Activated T-cell treated with anti-CD3 and anti-CD28 coated beads for 4 hours (primary cell): ENCODE measurements at places on chromosomes 12 and 14.

DNA sequence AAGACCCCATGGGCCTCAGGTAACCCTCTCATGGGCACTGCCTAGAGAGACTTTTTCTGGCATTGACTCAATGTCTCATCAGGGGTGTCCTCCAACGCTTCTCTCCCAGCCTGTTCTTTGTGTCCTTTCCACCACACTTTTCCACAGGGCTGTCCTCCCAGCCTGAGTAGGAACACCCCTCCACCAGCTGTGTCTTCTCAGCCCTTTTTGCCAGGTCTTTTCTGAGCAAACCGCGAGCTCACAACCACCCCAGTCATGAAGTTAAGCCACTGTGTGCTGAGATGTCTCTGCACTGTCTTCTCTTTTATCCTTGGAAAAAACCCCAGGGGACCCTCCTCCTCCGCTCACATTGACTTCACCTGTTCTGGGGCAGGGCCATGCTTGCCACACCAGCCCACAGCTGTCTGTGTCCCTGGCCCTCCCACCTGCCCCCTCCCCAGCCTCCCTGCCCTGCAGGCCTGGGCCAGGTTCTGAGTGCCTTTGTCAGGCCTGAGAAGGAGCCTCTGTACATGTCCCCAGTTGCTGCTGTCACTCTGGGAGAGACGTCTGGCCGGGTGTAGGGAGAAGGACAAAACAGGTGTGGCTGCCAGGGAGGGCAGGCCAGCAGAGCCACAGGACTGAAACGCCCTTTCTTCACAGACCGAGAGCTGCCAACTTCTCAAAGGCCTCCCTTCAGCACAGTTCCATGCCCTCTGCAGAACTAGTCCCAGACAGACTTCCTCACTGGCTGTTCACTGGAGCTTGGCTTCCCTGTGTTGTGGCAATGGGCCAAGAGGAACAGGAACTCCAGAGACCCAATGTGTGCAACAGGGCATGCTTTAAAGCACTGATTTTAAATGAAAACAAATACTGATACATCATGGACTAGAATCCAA is 50.5 kb upstream of the PNMA1 start:
- no peak for DNase-seq

GRCh38 chr14:53167602-53168328 is 14.6 kb upstream of the DDHD1 start:
- no peak for DNase-seq

DNA sequence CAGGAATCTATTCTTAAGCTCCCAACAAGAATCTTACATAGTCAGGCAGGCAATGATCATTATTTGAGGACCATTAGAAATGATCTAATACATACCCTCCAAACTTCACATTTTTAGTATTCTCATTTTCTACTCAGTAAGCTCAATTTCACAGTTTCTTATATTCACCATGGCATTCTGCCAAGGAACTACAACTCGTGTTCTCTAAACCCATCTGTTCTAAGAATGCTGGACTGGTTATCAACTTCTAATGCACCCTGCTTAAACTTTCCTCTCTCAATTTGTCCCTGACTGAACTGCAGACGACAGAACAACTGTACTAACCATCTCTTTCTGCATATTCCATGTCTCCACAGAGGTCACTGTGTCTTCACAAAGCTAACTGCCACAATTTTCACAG is 58.6 kb downstream of the GXYLT1 start:
- DNase-seq = no peak

DNA sequence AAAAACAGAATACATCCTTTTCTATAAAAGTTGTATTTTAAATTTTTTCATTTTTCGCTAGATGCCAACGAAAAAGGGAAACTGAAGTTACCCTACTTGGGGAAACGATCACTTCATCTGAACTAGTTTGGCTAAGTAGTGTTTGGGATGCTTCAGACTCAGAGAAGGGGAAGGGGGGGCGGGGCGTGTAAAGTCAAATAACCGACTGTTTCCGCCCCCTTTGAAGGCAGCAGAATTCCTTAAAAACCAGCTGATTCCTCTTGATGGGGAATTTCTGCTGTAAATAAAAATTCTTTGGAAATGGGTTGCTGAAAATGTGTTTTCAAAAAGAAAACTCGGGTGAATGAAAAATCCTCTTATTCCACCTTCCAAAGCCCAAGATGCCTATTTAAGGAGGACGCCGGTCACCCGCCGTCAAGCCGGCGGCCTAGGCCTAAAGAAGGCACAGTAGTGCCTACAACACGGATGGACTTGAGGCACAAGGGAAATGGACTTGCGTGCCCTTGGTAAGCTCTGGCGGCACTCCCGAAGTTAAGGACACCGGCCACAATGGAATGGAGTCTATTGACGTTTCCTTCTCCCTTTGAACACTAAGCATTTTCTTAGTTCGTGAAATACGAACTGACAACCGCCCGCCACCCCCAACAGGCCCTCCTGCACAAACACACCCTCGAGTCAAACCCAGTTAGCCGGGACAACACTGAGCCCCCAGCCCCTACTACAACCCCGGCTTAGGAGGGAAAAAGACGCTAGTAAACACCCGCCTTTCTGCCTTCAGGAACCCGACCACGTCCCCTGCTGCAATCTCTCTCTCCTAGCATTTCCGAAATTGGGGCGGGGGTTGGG is 1.9 kb downstream of the ATXN2 start:
- DNase-seq = peak; percentile 9

DNA sequence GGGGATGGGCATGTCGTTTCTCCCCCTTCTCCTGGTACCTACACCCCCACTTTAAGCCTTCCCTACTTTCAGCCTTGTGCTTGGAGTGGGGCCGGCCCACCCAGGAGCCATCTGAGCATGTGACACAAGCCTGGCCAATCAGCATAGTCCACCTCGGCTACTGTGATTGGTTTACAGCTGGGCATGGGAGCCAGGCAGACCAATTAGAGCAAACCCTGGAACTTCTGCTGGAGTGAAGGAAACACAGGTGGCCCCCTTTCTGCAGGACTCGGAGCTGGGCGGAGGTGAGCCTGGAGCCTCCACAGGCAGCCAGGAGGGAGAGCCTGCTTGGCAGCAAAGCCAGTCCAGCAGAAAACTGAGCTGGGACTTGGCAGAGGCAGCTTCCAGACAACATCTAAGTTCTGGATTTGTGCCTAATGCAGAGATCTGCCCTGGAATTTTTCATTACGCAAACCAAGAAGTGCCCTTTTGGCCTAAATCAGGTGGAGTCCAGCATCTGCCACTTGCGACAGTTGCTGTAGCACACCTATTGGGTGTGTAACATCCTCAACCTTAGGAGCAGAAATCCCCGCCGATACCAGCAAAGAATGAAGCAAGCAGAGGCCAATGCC is 59.5 kb downstream of the SCARB1 start:
- no peak for DNase-seq

GRCh38 chr14:45907782-45908181 is 654.8 kb upstream of the MIS18BP1 start:
- DNase-seq = no peak

GRCh38 chr12:104702565-104703139 is 245.9 kb downstream of the CHST11 start:
- DNase-seq = no peak

GRCh38 chr12:58419905-58420304 is 478.5 kb downstream of the ATP23 start:
- no peak for DNase-seq

DNA sequence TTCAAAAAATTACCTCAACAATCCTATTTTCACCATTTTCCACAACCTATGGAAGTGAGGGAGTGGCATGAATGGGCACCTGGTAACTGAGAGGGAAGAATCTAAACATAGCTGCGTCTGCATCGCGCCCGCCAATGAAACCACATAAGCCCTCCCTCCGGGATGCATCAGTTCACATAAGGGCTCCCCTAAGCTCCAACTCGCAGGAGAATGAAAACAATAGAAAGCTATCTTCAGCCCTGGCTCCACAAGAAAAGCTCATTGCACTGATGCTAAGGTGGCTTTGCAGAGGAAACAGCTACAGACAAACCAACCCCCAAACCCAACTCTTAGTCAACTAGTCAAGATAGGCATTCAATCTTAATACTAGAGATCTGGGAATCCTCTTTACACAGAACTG is 173.3 kb downstream of the FOXN3 start:
- DNase-seq = no peak

GRCh38 chr12:27229367-27229766 is 14.7 kb upstream of the STK38L start:
- DNase-seq = no peak

DNA sequence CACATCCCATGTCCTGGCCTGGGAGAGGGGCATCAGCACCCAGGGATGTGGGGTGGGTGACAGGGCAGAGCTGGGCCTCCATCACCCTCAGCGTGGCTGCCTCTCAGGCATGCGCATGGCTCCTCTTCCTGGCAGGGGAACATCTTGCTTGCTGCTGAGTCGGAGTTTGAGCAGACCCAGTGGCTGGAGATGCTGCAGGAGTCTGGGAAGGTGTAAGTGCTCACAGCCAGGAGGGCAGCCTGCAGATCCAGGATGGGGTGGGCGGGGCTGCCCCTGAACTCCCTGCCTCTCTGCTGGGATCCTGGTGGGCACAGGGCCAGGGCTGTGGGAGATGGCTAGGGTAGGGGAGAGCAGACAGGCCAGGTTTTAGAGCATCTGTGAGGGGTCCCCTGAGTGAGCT is 16.2 kb downstream of the PLEKHD1 start:
- DNase-seq = no peak

- no peak for DNase-seq
Measured at GRCh38 chr12:76240281-76240680, 107.9 kb downstream of the BBS10 start.

DNA sequence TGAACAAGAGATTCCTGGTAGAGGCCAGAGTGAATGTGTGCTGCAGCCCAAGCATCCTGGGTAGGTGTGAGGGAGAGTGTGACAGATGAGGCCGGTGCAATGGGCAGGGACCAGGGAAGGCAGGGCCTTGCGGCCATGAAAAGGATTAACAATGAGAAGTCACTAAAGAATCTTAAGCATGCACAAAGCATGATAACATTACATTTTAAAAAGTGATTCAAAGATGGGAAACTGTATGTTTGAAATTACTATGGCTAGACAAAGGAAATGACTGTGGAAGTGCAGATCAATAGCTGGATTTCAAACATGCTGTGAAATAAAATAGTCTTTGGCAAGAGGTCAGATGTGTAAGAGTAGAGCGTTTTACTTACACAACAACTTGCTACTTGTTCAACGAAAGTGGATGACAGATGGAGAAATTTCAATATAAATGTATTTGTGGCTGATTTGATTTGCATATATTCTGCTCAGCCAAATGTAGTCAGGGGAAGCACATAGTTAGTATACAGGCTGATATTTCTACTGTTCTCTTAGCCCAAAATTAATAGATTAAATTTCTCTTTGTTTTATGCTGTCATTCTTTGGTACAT is 175.5 kb downstream of the CCDC59 start:
- no peak for DNase-seq

- DNase-seq = no peak
Measured at GRCh38 chr14:72638021-72638420, 255.9 kb downstream of the DPF3 start.

GRCh38 chr12:47773062-47773857 is at the start of gene SLC48A1:
Gene SLC48A1 (plus strand): TSS chr12:47773238. CDS start chr12:47773305, 67 bp downstream.
- DNase-seq = peak; percentile 57

- no peak for DNase-seq
Measured at GRCh38 chr12:46147144-46147543, 121.7 kb downstream of the SLC38A1 start.

DNA sequence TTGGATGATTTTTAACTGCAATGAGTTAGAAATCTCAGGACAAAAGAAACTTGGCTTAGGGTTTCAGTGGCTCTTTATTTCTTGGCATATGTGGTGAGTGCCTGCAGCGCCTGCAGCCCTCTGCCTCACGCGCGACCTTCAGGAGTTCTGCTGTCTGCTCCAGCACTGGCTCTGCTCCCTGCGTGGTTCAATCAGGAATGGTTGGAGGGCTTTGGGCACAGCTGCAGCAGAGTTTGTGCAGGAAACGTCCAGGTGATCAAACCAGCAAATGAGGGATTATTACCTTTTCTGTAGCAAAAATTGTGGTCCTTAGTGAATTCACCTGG is 19.8 kb downstream of the PPM1H start:
- DNase-seq = no peak

DNA sequence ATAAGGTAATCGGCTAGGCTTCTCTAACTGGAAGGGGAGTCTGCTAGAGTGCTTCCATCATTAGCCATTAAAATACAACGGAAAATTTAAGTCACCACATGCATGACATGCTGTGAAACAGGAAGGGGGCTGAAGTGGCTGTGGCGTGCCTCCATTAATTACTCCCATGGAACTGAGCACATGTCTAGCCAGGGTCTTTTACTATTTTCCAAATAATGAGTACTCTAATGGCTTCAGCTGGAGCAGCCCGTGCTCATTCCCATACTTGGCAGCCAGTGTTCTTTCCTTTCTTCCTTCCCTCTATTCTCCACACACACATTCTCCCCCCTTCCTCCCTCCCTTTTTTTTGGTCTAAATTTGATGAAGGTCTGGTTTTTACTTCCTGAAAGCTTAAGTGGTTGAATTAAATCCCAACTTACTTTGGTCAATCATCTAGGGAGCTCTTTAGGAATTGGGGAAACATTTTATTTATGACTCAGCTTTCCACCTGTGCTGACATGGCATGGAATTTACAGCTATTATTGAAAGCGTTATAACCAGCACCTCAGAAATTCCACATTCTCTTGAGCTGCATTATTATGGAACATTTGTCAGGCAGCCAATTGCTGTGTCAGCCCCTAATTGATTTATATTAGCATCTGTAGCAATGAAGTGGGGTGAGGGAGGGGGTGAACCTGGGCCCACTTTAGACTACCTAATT is 72.3 kb downstream of the LRIG3 start:
- no peak for DNase-seq

GRCh38 chr12:54222609-54223008 is 33.8 kb upstream of the SMUG1 start:
- no peak for DNase-seq

DNA sequence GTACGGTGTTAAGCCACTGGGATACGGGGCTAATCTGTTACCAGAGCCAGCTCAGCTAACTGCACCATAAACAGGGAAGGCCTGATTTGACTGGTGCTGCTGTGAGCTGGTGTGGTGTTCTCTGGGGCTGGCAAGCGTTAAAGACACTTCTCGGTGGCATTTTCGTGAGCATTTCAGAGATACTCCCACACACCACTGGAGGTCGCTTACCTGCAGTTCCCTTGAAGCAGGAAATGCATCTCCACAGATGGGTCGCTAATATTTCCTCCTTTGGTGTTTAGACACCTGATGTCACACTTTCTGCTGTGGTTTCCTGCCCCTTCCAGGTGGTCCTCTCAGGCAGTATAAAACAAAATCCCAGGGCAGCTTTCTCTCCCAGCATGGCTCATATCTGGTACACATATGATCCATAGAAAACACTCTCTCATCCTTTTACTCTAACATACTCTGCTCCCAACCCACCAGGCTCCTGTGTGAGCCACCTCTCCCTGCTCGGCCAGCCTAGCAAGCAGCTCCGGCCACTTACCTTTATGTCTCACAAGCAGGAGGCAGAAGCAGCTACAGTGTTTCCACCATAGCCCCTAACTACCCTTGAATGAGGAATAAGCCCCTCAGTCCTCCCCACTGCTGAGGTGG is 129.9 kb upstream of the GRIN2B start:
- no peak for DNase-seq

- DNase-seq = no peak
Measured at GRCh38 chr12:71763677-71764379, 9.2 kb downstream of the RAB21 start.

DNA sequence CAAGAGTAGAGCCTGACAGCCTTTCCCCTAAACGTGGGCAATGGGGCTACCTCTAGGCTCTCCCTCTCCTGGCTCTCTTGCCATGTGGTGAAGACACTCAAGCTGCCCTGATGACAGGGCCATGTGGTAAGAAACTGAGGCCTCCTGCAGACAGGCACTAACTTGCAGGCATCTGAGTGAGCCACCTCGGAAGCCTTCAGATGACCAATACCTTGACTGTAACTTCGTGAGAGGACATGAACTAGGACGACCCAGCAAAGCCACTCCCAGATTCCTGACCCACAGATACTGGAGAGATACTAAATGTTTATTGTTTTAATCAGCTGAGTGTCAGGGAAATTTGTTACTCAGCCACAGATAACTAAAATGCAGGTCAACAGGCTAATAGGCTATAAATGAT is 96.4 kb downstream of the EFCAB11 start:
- DNase-seq = no peak
